ENCODE measurements at places on chromosomes 2 and 18.

GRCh38 chr2:132760405-132760804 lies 90.4 kb upstream of the LYPD1 start:
- DNase-seq: no peak

DNA sequence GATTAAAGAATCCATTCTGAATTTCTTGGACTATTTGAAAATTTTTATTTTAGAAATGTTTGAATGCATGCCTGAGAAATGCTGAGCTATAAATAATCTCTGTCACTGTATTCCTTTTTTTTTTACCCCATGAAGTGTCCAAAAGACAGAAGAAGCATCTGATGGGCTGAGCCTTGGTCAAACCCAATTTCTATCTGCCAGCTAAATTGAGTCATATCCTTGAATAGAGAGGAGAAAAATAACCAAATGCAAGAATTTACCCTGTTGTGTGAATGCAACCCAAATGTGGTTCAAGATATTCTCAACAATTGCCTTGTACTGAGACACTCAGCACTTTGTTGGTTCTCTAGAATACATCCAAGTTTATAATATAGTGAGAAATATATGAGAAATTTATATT lies 223.5 kb downstream of the UBE2E3 start:
- no peak for DNase-seq

DNA sequence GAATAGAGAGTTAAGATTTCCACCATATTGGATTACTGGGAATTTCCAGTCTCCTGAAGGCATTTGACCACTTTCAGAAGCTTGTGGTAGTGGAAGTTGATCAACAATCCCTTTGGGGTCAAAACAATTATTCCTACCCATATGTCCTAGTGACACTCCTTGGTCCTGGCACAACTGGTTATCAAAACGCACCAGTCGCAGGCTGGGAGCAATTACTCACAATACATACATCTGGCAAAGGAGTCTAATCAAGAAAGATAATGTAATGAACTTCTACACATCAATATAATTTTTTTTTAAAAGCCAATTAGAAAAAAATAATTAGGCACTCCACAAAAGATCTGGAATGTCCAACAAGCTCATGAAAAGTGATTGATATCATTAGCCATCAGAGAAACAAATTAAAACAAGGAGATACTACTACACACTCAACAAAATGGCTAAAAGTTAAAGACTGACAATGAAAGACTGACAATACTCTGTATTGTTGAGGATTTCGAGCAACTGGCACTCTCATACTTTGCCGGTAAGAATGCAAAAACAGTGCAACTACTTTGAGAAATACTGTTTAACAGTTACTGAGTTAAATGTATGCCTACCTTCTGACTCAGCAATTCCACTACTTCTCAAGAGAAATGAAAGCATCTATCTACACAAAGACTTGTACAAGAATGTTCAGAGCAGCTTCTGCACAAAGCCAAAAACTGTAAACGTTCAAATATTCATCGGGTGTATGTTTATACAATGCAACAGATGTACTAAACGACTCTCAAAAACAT lies 2.0 kb downstream of the INO80C start:
- DNase-seq: no peak

- no peak for DNase-seq
Measured at GRCh38 chr2:237421542-237422116, 7.7 kb upstream of the COL6A3 start.

GRCh38 chr18:10400534-10401307 lies 53.7 kb upstream of the APCDD1 start:
- DNase-seq: no peak

DNA sequence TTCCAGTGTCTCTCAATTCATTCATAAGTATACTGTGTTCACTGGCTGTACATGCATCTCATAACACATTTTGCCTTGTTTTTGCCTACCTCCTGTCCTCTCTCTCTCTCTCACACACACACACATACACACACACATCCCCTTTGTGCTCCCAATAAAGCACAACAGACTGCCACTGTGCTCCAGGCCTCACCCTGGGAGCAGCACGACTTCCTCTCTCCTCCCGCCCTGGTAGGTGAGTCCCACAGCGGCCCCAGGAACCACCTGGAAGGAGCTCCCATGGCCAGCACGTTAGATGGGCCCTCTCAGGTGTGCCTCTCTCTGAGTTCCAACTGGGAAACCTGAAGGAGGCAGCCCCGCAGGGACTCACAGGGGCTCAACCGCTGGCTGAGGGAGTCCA lies 65.4 kb downstream of the MARCHF4 start:
- DNase-seq: no peak

- DNase-seq: no peak
Measured at GRCh38 chr18:679516-679915, 22.1 kb downstream of the TYMS start.

GRCh38 chr2:200219309-200220113 lies 87.0 kb upstream of the SPATS2L start:
- no peak for DNase-seq

- DNase-seq: no peak
Measured at GRCh38 chr2:112841295-112842044, 4.9 kb upstream of the IL1B start.

DNA sequence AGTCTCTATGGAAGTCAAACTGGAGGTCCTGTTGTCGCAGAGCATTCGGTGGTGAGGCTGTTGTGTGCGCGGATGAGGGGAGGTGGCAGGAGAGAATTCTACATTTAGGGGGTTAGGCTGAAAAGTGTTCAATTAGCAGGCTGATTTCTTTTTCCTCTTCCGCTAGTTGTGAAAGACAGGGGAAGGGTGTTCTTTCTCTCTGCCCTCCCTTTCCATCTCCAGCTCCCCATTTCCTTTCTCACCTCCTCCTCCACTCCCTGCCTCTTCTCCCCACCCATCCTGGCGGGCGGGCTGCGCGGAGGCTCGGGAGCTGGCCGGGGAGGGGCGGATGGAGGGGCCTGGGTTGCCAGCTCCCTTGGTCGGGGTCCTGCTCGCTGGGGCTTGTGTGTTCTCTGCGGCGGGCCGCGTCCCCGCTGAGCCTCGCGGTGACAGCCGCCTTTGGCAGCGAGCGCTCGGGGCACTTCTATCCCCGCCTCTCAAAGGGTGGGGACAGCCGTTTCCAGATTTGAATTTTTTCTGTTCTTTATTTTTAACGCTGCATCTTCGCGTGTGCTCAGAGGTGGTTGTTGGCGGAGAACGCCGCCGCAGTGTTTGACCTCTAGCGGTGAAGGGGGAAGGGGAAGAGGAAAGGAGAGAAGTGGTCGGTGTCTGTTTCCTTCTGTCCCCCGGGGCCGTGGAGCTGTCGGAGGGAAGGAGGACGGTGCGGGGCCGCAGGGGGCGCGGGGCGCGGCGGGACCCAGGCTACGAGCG lies 3.6 kb downstream of the SOX11 start:
- DNase-seq: no peak

- DNase-seq: no peak
Measured at GRCh38 chr2:1400943-1401735, 12.1 kb upstream of the TPO start.

DNA sequence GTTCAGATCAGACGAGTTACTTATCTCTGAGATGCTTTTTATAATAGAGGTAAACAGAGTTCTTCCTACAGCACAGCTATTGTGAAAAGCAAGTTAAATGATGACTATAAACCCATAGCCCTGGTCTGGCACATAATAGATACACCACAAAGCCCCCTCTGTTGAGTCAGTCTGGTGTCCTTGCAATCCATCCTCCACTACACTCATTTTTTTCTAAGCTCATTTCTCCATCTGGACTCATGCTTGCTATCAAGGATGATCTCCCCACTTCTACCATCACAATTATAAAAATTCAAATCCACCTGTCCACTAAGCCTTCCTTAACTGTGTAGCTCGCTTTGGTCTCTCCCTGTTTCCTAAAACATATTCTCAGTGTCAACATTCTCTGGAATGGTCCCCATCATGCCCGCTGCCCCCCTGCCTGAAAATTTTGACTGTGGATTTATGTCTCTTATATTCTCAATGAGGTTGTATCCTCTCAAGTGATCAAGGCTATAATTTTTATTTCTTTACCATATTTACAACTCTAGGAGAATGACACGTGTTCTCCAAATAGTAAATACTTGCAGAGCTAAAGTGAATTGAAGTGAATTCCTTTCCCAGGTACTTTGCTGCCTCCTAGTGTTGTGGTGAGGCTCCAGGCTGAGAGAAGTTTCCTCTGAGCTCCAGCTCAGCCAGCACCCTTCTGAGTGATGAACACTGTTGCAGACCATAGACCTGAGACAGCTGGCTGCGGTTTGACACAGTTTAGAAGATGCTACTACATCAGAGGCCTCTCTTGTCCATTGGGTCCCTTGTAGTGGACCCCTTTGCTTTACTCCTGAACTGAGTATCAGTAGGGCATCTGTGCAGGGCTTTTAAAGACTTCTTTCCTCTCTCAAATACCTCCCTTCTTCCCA lies 108.7 kb downstream of the DPP10 start:
- no peak for DNase-seq

DNA sequence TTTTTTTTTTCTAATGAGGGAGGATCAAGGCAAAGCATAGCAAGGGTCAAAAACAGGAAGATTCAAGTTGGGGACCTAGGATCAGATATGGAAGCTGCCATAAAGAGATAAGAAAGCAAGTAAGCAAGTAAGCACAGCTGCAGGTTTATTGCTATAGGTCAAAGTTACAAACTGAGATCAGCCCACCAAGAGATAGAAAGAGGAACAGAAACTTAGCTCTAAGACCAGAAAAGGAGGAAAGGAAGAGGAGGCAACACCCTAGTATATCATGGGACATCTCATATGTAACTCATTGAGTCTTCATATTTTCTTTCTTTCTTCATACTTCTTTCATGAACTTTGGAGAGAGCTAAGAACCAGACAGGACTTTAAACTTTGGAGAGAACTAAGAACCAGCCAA lies 295.9 kb upstream of the CRIM1 start:
- DNase-seq: no peak

GRCh38 chr2:203936535-203936934 lies at the start of gene ICOS:
Gene ICOS (plus strand): TSS chr2:203936763. CDS start chr2:203936815, 52 bp downstream.
- DNase-seq: no peak

Data from cortex of kidney (tissue), 1 donor.